Neuronal stem cell (in vitro differentiated cells): ENCODE measurements at places on chromosomes 1 and 21.

DNA sequence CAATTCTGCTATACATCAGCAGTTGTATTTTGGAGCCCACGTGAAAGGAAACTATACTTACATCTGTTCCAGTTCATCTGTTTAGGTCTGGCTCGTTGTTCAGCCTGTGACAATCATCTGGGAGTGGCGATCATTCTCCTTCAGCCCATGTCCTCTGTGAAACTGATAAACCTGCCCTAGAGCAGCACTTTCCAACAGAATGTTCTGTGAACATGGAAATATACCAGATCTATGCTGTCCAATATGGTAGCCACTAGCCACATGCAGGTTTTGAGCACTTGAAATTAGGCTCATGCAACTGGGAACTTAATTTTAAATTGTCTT is 24.5 kb upstream of the COQ8A start:
- no peak for DNase-seq

- DNase-seq, result no peak
Measured at GRCh38 chr1:18668750-18669404, 38.2 kb downstream of the PAX7 start.

DNA sequence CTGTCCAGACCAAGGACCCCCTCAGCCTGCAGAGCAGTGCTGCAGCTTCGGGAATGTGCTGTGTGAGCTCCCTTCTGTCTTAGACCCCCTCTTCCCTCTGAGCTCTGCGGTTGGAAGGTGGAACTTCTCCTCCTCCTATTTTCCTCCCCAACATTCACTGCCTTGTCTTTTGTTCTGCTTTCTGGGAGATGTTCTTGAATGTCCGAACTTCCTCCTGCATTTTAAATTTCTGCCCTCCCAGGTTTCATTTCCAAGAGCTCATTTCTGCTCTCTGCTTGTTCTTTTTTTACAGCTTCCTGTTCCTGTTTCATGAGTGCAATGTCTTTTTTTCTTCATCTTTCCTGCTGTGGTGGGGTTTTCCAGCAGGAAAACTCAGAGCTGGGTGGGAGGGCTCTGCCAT is 29.3 kb downstream of the RRP1 start:
- no peak for DNase-seq

DNA sequence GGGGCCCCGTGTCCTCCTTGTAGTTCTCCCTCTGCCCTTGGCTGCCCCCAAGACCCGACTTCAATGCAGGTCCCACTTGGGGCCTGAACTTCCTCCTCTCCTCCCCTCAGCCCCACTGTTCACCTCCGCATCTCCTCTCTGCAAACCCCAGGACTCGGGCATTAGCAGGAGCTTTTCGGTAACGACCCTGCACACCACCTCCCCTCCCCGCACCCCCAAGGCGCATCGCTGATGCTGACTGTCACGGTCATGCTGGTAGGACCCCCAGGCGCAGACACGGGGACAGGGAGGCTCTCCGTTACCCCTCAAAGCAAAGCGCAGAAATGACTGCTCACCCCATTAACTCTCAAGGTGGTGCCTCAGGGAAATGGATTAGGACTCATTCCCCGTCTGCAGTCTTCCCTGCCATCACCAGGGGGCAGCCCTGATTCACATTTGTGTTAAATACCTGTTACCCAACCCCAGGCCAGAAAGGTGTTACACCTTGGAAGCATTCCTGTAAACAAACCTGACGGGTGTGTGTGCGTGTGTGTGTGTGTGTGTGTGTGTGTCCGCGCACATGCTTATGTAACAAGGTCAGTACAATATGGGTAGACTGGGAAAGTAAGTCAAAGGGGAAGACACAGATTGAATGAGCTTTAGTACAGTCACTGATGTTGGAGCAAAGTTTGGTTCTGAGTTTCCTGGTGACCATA is 6.4 kb upstream of the GUCA2B start:
- DNase-seq, result peak; percentile 64

DNA sequence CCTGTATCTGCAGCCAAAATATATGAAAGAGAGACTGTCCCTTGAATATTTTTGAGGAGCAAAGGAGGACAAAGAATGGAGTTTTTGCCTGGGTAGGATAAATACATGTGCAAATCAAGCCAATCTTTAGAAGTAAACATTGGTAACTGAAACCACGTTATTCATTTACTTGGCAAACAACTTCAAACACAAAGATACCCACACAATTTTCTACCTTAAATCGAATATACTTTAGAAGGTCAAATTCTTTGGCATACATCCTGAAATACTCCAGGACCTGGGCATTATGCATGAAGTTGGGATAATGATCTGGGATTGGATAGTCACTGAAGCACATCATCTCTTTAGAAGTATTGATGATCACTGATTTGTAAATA is 9.6 kb downstream of the FMO5 start:
- DNase-seq, result no peak

- no peak for DNase-seq
Measured at GRCh38 chr1:228087771-228088251, 5.3 kb downstream of the ARF1 start.

DNA sequence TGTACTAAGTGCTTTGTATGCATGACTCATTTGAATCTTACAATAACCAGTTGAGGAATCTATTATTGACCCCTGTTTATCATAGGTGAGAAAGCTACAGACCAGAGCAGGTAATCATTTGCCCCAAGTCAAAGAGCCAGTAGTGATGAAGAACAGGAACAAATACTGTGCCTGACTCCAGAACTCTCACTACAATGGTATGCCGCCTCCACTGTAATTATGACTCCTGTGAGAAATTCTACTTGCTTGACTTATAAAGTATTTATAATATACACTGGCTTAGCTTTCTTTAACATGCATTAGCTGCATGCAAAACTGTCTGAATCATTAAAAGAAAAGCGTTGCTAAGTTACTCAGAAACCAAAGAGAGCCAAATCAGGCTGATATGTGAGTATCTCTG is 92.6 kb downstream of the ZNF281 start:
- DNase-seq, result no peak

- DNase-seq, result no peak
Measured at GRCh38 chr1:93779540-93780165, 98.0 kb upstream of the BCAR3 start.
